ENCODE measurements at places on chromosomes 6 and 20.

DNA sequence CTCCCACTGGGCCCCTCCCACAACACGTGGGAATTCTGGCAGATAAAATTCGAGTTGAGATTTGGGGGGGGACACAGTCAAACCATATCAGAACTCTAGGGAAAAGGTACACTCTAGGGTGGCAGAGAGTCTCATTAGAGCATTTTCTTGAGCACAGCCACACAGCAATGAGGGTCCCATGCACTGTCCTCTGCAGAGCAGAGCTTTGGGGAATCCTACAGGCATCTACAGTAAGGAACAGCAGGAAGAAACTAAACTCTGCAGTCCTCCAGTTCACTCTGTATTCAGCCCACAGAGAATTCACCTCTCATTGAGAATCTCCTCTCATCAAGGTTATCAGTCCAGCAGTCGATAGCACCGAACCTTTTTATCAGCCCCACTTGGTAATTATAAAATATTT, 438.6 kb upstream of the NOX3 start:
- no peak for DNase-seq

DNA sequence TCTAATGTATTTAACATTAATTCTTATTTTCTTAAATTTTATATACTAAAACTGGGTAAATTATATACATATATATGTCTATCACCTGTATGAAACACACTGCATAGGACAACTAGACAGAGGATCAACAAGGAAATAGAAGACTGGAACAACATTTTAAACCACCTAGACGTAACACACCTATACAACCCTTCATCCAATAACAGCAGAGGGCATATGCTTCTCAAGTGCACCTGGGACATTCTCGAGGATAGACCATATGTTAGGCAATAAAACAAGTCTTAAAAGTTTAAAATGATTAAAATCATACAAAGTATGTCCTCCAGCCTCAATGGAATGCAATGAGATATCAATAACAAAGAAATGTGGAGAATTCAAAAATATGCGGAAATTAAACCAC, 45.2 kb downstream of the RPP40 start:
- no peak for DNase-seq

- DNase-seq: no peak
These were observed 18.9 kb downstream of the NPEPL1 start for GRCh38 chr20:58711266-58712051.

- no peak for DNase-seq
These were observed 308.9 kb upstream of the THEMIS start for GRCh38 chr6:128209771-128210170.

- DNase-seq: no peak
These were observed 48.5 kb downstream of the FNDC1 start for GRCh38 chr6:159217595-159218275.

- no peak for DNase-seq
These were observed 37.0 kb upstream of the PKHD1 start for GRCh38 chr6:52124126-52125121.

DNA sequence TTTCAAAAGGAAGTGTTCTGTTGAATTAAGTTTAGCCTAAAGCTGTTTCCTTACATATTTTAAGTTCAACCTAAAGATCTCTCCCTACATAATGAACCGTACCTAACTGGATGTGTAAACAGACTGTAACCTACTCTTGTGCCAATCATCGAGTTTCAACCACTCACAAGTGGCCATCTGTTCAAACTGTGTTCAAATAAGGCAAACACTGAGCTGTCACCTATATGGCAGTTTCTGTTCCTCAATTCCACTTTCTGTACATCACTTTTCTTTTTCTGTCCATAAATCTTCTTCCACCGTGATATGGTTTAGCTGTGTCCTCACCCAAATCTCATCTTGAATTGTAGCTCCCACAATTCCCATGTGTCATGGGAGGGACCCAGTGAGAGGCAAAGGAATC, 428.6 kb downstream of the HACE1 start:
- no peak for DNase-seq

GRCh38 chr6:34661357-34661756, 35.2 kb downstream of the ILRUN start:
- DNase-seq: no peak

GRCh38 chr6:113017353-113017752, 670.2 kb downstream of the RFPL4B start:
- no peak for DNase-seq

DNA sequence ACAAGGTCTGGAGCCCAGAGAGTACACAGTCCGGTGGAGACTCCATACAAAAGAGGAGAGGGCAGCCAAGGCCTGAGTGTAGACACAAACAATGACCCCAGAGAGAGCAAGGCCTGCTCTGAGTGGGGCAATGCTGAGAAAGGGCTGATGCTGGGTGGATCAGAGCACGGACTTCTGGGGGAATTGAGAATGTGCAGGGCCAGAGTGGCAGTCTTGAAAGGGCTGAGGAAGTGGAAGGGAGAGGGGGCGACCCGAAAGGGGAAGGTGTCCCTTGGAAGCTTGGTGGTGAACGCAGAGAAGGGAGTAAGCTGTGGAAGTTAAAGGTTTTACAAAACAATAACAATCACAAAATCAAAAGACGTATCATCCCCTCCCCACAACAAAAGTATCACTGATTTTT, 12.0 kb upstream of the GRM4 start:
- DNase-seq: no peak

- DNase-seq: no peak
These were observed 28.9 kb upstream of the NNAT start for GRCh38 chr20:37492096-37492625.

- DNase-seq: no peak
These were observed 729.6 kb upstream of the GJE1 start for GRCh38 chr6:141403103-141403502.

- DNase-seq: no peak
These were observed 514.2 kb downstream of the C6orf118 start for GRCh38 chr6:164795056-164795815.

- DNase-seq: no peak
These were observed 610.5 kb downstream of the TFAP2B start for GRCh38 chr6:51429017-51429712.

- no peak for DNase-seq
These were observed 193.4 kb upstream of the CDYL start for GRCh38 chr6:4582506-4583417.

- no peak for DNase-seq
These were observed 41.8 kb downstream of the KCNS1 start for GRCh38 chr20:45059022-45059728.

- DNase-seq: no peak
These were observed 203.2 kb downstream of the ANKRD60 start for GRCh38 chr20:58025233-58025632.

- no peak for DNase-seq
These were observed 216.2 kb downstream of the CD83 start for GRCh38 chr6:14333556-14334305.

DNA sequence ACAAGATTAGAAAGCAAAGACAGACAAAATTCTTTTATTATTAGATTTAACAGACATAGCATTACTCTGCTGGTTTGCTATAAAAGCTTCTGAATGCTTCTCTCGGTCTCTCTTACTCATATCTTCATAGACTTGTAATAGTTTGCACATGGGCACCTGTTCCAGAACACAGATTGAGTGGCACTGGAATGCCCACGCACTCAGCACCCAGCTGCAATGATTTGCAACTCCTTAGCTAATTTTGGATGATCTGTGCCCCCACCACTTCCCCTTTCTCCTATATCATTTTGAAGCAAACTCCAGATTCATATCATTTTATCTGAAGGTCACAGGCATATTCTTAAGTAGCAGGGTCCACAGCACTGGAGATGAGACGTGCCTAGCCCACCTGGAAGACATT, 148.8 kb downstream of the CFAP61 start:
- DNase-seq: no peak

DNA sequence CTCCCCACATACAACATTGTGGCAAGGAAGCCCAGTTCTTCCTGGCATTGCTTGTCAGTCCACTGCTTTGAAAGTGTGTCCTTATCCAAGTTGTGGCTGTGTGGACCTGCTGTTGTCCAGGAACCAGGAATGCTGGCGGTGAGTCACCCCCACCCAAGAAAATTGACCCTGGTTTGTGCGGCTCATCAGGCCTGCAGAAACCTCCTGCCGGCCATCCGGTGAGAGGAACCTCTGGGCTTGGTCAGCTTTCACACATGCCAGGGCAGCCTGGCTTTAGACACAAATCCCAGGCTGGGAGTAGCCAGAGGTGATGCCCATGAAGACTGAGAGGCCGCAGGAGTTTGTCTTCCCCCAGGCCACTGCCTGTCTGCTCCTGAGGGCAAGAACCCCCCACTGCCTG, 223.6 kb downstream of the TTLL2 start:
- DNase-seq: no peak

- DNase-seq: no peak
These were observed at the start of gene HLA-DRB5 for GRCh38 chr6:32529697-32530430. Gene HLA-DRB5, minus strand, starts transcription at chr6:32530287. Its CDS starts 63 bp downstream, at chr6:32530224.

DNA sequence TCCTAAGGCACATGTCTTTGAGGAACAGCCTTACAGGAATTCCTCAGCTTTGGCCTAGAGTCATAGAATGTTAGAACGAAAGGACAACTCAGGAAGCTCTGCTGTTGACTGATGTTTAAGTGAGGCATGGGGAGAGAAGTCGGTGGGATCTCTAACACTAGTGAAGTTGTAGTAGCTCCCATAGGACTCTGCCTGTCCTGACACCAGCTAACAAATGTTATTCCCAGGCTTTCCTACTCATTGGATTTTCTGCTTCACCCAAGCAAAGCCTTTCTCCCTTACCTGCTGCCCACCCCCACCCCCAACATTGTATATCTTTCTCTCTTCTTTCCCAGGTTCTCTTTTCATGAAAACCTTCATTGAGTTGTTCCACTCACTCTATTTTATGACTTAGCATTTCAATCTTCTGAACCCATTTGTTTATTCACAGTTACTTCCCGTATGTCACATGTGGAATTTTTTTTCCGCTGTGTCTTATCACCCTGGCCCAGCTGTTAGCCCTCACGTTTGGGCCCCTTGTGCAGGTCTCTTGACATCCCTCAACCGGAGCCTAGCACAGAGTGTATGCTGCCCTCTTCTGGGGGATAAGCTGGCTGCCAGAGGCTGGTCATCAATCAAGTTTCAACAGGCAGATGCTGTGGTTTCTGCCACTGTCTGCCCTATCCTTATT, 39.2 kb upstream of the RNF8 start:
- no peak for DNase-seq

DNA sequence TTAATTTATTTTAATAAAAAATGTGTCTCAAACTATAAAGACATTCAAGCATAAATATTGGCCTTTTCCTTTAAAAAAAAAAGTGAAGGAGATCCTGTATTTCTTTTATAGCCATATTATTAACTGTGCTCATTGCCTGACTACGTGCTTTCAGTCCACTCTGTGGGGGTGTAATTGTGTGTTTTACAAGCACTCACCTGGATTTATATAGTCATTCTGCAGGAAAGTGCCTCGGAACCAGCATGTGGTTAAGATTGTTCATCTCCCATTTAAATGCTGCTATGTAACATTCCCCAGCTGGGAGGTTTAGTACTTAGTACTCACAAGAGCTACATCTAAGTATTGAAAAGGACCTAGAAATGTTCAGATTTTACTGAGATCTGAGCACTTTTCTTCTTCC, 47.9 kb upstream of the SLC22A16 start:
- no peak for DNase-seq

DNA sequence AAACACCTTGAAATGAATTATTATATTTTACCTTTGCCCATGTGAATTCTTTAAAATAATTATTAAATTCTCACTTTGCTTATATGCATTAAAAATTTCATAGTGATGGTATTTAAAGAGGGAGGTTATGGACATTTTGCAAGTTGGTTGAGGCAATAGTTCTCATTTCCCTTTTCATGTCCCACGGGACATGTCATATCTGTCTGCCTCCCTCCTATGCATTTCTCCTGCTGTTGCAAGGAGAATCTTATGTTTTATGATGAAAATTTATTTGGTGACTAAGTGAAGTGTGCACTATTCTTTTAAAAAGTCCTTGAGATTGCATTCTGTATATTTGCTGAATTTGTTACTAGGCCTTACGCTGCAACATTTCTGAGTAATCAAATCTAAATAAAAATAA, 67.2 kb downstream of the UTRN start:
- DNase-seq: no peak

DNA sequence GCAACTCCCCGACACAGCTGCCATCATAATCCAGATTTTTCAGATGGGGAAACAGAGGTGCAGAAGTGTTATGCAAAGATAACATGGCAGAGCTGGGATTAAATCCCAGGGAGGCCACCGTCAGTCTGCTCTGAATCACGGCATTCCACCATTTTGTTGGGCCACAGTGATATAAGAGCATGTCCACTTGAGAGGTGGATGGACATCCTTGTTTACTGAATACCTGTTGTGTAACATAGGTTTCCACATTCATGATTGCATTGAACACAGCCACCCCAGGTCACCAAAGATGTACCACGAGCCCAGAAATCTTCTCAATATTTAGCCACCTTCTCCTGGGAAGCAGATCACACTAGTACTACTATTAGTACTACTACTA, 191.5 kb downstream of the LRFN2 start:
- DNase-seq: no peak

GRCh38 chr20:34047917-34048316, 54.2 kb downstream of the RALY start:
- peak; percentile 19 for DNase-seq

- DNase-seq: no peak
These were observed 4.9 kb upstream of the UBE2J1 start for GRCh38 chr6:89357390-89357789.

DNA sequence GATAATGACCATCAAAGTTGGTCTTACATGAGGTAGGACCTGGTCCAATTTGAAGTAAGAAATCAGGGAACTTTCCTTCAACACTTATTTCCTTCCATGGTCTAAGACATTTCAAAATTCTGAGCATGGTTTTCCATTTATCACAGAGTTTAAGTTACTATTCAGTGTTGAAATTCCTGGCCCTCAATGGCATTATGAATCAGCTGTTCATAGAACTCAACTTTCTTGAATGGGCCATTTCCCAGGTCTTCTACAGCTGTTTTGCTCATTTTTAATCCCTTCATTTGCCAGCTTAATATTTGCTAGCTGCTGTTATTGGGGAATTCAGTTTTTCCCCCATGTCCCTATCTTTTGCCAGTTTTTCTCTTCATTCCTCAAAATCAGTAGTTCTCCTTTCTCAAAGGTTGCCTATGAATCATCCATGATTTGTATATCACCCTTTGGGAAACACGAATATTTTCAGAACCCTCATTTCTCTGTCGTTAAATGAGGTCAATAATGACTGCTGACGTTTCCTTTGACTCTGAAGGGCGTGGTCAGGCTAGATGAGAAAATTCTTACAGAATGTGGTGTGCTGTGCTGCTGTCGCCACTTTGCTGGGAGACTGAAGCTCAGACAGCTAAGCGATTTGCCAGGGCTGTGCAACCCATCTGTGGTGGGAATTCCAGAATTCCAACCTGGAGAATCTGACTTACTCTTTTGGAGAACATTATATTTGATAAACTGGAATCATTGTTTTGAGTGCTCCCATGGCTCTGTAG, 216.5 kb upstream of the FLRT3 start:
- DNase-seq: no peak

DNA sequence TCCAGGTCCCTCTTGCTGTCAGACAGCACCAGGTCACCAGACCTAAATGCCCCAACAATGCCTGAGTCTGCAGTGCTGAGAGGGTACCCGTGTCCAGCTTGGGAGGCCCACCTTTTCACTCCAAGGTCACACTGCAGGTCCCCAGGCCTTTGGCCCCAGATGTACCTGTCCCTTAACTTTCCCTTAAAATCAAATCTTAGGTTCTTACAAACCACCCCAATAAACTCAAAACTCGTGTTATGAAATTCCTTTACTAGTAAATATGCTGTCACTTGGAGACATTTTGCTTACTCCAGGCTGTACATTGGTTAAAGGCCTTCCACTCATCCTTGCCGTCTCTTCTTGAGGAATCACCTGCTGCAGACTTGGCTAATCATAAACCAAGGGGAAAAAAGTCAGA, 165.7 kb upstream of the RREB1 start:
- no peak for DNase-seq

- DNase-seq: no peak
These were observed 215.5 kb upstream of the ECI2 start for GRCh38 chr6:4350567-4351519.
